ENCODE measurements at places on chromosomes 5 and 9. TPM values are rescaled to one million over a fixed set of nuclear protein-coding genes. Genes with fewer than 3 reads are reported as not detected.

Gene PHAX
- 32.5 TPM for total RNA-seq

DNA sequence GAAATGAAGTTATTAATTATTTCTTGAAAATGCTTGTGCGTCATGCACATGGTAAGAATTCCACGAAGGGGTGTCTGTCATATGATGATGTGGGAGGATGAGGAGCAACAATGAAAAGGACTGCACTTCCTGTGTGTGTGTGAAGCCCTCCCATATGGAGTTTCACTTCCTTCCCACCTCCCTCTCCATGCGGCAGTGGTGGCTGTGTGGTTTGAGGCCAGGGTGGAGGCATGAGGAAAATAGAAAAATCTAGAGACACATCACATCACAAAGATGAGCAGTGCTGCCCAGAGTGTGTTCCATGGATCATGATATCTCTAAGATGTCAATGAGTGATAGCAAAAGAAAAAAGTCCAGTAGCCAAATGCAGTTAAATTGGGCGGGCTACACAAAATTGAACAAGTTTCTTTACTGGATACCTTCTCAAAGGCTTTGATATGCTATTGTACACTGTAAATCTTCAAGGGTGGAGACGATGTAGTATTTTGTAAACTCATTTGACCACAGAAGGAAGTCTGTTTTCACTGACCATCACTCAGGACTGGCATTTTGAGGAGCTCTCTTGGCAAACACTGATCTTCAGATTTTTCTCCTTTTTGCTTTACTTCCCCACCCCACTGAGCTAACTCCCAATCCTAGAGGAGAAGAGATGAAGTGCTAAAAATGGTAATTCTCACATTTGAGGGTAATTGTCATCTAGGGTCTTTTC, 55.7 kb upstream of the EQTN start:
- no peak for DNase-seq

GRCh38 chr5:13278811-13279210, 665.7 kb downstream of the DNAH5 start:
- DNase-seq: no peak

GRCh38 chr5:85488295-85488694, 1103.6 kb upstream of the EDIL3 start:
- DNase-seq: no peak

GRCh38 chr5:16406023-16406422, 59.6 kb downstream of the ZNF622 start:
- DNase-seq: no peak

GRCh38 chr5:52692039-52692438, 95.7 kb upstream of the ITGA1 start:
- no peak for DNase-seq

All from mesenteric fat pad (tissue), 1 donor.